ENCODE measurements at places on chromosomes 7 and 10.

DNA sequence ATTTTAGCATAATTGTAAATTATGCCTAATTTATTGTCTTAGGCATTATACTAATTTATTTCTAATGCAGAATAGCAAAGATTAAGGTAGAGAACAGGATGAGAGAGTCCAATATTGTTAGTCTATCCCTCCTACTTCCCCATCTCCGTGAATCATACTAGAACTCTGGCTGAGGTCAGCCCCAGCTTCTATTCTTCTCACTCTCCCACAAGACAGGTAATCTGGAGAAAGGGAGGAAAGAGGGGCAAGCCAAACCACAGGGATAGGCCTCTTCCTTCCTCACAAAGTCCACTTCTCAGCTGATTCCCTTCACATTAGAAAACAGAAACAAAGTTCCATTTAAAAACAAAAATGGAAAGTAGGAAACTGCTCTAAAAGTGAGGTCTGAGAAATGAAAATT, 117.5 kb upstream of the LAMB4 start:
- H3K4me3 ChIP-seq = no peak overlapping the region
- DNase-seq = no peak
- H3K36me3 ChIP-seq = no peaks in the 10 kb centered on the region
- H3K27me3 ChIP-seq = peaks cover 2% of the 10 kb centered on the region

DNA sequence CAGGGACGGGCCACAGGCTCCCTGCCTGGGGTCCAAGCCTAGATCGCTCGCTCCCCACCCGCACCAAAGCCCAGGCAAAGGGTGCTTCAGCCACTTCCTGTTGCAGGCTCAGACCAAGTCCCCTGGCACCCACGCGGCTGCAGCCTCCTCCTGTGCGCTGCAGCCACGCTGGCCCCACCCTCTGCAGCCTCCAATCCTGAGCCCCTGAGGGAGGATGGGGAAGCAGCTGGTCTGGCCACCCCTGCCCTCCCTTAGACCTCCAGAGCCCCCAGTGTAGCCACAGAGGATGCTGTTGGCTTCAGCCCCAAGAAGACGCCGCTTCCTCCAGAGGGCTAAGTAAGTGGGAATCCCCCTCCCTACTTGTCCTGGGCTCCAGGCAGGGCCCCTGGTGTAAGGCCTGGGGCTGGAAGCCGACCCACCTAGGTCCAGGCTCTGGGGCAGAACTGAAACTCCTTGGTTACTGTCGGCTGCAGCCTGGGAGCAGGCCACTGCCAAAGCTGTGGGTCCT, 9.4 kb downstream of the LIMK1 start:
- peak overlapping the region; percentile 81 for H3K4me3 ChIP-seq
- peak; percentile 60 for DNase-seq
- H3K27ac ChIP-seq = peak overlapping the region; percentile 95
- H3K27me3 ChIP-seq = no peaks in the 10 kb centered on the region

DNA sequence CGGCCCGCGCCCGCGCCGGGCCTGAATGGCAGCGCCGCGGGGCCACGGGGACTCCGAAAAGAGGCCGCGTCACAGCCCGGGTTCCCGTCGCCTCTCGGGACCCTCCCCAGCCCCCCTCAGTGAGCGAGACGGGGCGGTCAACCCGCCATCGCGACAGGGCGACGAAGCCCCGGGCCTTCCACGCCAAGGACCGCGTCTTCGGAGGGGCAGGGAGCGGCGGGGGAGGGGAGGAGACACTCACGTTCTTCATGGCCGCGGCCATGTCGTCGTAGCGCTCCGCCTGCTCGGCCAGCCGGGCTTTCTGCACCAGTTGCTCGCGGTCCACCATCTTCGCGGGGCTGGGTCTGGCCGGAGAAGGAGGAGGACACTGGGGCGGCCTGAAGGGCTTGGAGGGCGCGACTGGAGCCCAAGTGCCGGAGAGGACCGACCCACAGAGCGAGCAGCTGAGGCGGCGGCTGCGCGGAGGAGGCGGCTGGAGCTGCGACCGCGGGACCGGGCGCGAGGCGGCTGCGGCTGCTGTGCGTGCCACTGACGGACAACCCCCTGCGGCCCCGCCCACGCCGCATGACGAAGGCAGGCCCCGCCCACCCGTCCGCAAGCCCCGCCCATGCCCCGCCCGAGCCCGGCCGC, at the start of gene YWHAG:
Gene YWHAG, minus strand, starts transcription at position 511 of the 630 bp plus-strand sequence. Its CDS starts 183 bp downstream, at position 328.
- H3K27ac ChIP-seq = peak within 1 kb of the TSS; percentile 96
- peaks cover 43% of the 10 kb centered on the region for H3K4me1 ChIP-seq
- peak within 1 kb of the TSS; percentile 92 for H3K4me3 ChIP-seq
- peak; percentile 90 for DNase-seq
- no peaks in the 10 kb centered on the region for H3K27me3 ChIP-seq

- no peaks in the 10 kb centered on the region for H3K27me3 ChIP-seq
- H3K4me3 ChIP-seq = no peak overlapping the region
- peaks cover 8% of the 10 kb centered on the region for H3K4me1 ChIP-seq
- peak overlapping the region; percentile 51 for H3K27ac ChIP-seq
Observed at GRCh38 chr7:100465702-100466311, 1.7 kb upstream of the SPACDR start.

DNA sequence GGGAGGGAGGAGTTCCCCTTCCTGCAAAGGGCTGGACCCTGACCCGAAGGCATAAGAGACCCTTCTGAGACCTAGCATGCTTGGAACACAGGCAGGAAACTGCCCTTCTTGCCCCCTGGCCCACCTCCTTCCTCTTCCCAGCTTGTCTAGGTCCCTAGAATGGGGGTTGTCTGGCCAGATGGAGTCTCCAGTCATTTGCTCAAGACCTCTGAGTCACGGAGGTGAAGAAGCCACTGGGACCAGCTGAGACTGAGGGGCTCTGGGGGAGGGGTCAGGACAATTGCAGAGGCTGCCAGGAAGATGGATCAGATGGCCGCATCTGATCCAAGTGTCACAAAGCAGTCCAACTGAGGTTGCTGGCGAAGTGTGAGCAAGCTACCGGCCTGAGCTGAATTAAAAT, 46.2 kb downstream of the COL13A1 start:
- H3K4me1 ChIP-seq = no peaks in the 10 kb centered on the region
- H3K27ac ChIP-seq = no peak overlapping the region
- DNase-seq = no peak
- H3K27me3 ChIP-seq = peaks cover 23% of the 10 kb centered on the region
- H3K36me3 ChIP-seq = no peaks in the 10 kb centered on the region
- no peak overlapping the region for H3K4me3 ChIP-seq

- no peaks in the 10 kb centered on the region for H3K27me3 ChIP-seq
- H3K4me3 ChIP-seq = no peak overlapping the region
- no peaks in the 10 kb centered on the region for H3K36me3 ChIP-seq
- no peaks in the 10 kb centered on the region for H3K4me1 ChIP-seq
- H3K27ac ChIP-seq = no peak overlapping the region
Observed at GRCh38 chr10:24255115-24255880, 46.4 kb downstream of the KIAA1217 start.

- no peaks in the 10 kb centered on the region for H3K36me3 ChIP-seq
- no peak overlapping the region for H3K27ac ChIP-seq
- H3K4me1 ChIP-seq = no peaks in the 10 kb centered on the region
- no peaks in the 10 kb centered on the region for H3K27me3 ChIP-seq
- H3K4me3 ChIP-seq = no peak overlapping the region
- DNase-seq = no peak
Observed at GRCh38 chr10:129385600-129385999, 81.4 kb upstream of the MGMT start.

GRCh38 chr10:52346394-52347326, 32.6 kb downstream of the DKK1 start:
- no peak overlapping the region for H3K27ac ChIP-seq
- no peak for DNase-seq
- H3K36me3 ChIP-seq = no peaks in the 10 kb centered on the region
- no peak overlapping the region for H3K4me3 ChIP-seq
- no peaks in the 10 kb centered on the region for H3K4me1 ChIP-seq
- H3K27me3 ChIP-seq = no peaks in the 10 kb centered on the region

- H3K27ac ChIP-seq = no peak overlapping the region
- H3K27me3 ChIP-seq = no peaks in the 10 kb centered on the region
- H3K4me3 ChIP-seq = no peak overlapping the region
- H3K36me3 ChIP-seq = no peaks in the 10 kb centered on the region
Observed at GRCh38 chr10:13972609-13973008, 358.1 kb downstream of the FRMD4A start.

GRCh38 chr10:43471146-43471545, 34.2 kb downstream of the ZNF487 start:
- H3K4me3 ChIP-seq = no peak overlapping the region
- no peaks in the 10 kb centered on the region for H3K4me1 ChIP-seq

- DNase-seq = no peak
- no peaks in the 10 kb centered on the region for H3K4me1 ChIP-seq
- H3K27me3 ChIP-seq = no peaks in the 10 kb centered on the region
- no peaks in the 10 kb centered on the region for H3K36me3 ChIP-seq
- no peak overlapping the region for H3K27ac ChIP-seq
Observed at GRCh38 chr7:20991544-20991943, 204.9 kb upstream of the SP8 start.

DNA sequence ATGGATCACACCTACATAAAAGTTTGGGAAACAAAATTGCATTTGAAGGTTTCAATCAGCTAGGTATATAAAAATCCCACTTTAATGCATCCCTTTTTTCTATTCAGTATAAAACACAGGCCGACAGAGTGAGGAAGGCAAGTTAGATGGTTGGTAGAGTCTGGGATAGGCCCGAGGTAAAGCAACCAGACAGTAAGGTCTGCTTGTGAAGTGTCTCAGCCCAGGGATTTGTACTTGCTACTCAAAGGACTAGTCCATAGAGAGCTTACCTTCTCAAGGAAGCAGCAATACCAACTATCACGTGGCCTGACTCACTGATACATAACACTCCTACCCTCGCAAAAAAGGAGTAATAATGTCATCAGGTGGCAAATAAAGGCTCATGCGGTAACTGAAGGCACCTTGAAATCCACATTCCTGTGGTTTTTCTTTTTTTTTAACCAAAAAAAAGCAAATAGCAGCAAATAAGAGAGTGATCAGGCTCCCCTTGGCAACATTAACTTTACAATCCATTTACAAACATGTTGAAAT, 56.2 kb upstream of the ATP6V0A4 start:
- no peak for DNase-seq
- peaks cover 21% of the 10 kb centered on the region for H3K36me3 ChIP-seq
- H3K4me3 ChIP-seq = no peak overlapping the region
- H3K27me3 ChIP-seq = peaks cover 2% of the 10 kb centered on the region

DNA sequence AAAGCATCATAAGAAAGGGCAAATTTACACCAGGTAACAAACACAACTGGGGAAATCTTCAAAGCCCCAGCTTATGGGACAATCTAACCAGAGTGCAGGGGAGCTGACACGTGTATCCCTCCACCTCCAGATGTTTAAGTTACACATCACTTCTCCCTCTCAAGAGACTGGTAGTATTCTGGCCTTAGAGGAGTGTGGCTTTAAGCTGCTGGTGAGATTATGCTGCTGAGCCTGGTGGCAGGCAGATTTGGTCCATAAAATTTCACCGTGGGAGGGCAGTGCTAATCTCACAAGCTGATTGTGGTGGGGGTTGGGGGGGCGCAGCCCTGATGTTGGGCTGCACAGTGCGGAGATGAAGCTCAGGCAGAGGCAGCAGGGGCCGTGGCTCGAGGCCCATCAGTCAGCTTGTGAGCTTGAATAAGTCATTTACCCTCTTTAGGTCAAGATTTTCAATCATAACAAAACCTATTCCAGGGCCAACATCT, 431.0 kb upstream of the GALNT17 start:
- no peaks in the 10 kb centered on the region for H3K36me3 ChIP-seq
- H3K27ac ChIP-seq = no peak overlapping the region
- H3K4me3 ChIP-seq = no peak overlapping the region
- H3K4me1 ChIP-seq = peaks cover 10% of the 10 kb centered on the region
- no peak for DNase-seq

DNA sequence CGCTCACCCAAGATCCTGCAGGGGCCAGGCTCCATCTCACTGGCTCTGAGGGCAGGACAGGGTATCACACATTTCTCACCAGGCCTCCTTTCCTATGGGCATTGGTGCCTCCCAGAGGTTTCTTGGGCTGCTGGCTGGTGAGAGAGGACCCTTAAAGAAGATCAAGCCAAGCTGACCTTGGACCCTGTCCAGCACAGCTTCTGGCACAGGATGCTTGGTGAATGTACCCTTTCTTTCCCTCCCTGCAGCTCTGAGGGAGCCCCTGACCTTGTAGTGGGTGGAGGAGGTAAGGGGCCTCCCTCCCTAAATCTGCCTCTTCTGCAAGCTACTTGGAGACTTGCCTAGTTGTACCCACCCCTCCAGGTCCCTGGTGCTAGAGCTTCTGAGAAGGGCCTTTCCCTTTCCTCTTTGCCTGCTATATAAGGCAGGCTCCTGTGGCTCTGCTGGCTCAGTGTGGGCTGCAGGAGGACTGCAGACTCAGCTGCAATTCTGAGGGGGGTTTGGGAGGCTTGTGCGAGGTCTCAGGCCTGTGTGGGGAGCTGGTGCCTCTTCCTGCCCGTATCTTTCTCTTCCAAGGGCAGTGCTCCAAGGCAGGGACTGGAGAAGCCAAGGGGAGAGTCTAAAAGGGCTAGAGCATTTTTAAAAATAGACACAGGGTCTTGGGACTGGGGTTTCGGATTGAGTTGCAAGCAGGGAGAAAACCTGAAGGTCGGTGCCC, 11.7 kb upstream of the TRIM8 start:
- H3K27me3 ChIP-seq = no peaks in the 10 kb centered on the region
- no peaks in the 10 kb centered on the region for H3K36me3 ChIP-seq
- DNase-seq = no peak
- H3K27ac ChIP-seq = peak overlapping the region; percentile 89

DNA sequence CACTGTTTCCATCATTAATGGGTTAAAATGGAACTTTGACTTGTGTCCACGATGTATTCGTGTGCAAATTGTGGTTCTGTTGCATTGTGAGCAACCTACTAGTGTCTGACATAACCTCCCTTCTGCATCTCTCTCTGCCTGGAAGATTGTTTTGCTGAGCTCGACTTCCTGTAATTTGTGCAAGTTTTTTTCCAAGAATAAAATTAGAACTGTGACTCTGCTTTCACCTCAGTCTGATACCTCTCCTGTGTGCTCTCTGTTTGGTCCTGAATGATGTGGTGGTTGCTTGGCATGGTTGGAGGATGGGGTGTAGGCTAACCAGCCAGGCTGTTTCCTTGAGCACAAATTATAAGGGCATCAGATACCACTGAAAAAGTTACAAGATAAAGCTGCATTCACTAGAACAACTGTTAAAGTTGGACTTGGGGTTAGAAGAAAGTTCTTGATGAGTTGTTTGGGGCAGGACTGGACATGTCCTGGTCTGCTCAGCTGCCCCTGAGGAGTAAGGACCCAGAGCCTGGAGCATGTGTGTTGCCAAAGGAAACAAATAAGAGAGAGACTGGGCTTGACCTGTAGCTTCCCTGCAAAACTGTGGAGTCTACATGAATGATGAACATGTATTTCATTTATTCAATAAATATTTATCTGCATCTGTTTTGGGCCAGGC, 1.9 kb upstream of the VOPP1 start:
- peak; percentile 35 for DNase-seq
- H3K36me3 ChIP-seq = peaks cover 2% of the 10 kb centered on the region
- peak overlapping the region; percentile 8 for H3K27ac ChIP-seq
- H3K4me3 ChIP-seq = peak overlapping the region; percentile 43

Data from activated CD8-positive, alpha-beta memory T cell treated with anti-CD3 and anti-CD28 coated beads, Interleukin-2, amount 10 ng/mL, durations not matched to agents 7 days and 5 days (primary cell).